Inflammatory macrophage treated with lipopolysaccharide for 4 hours (primary cell): ENCODE measurements at places on chromosomes 11 and 22.

DNA sequence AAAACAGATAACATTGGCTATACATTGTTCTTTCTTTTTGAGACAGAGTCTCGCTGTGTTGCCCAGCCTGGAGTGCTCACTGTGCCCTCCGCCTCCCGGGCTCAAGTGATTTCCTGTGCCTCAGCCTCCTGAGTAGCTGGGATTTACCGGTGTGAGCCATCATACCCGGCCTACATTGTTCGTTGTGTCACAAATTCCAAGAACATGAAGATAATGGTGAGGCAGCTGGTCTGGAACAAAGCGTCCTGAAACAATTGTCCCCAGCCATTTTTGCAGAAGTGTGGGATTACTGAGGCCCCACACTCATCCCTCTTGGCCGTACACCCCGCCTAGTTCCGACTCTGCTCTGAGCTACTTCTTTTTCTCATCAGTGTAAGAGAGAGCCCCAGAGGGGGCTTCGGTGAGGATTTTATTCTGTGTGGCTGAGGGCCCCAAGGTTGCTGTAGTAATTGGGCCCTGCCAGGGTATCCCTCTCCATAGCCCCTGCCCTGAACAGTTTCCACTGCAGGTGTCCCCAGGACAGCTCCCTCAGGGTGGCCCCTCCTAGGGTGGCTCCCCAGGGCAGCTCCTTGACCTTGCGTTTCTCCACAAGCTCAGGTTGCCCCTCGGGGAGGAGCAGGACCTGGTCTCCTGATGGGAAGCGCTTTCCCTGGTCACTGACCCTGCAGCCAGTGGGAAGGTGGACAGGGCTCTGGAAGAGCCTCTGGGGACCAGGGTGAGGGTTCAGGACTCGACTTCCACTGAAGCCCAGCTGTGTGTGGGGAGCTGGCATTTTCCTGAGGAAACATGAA is 13.1 kb upstream of the ARSA start:
- no peak for DNase-seq

GRCh38 chr11:69003301-69003865 is 9.7 kb downstream of the MRGPRF start:
- DNase-seq: no peak

DNA sequence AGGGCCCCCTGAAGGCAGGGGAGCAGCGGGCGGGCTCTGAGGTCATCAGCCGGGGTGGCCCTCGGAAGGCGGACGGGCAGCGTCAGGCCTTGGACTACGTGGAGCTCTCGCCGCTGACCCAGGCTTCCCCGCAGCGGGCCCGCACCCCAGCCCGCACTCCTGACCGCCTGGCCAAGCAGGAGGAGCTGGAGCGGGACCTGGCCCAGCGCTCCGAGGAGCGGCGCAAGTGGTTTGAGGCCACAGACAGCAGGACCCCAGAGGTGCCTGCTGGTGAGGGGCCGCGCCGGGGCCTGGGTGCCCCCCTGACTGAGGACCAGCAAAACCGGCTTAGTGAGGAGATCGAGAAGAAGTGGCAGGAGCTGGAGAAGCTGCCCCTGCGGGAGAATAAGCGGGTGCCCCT is 50.1 kb upstream of the GCAT start:
- no peak for DNase-seq

GRCh38 chr11:58625086-58625485 is 2.6 kb downstream of the CNTF start:
- no peak for DNase-seq

GRCh38 chr11:107679255-107680024 is 32.4 kb downstream of the SLN start:
- DNase-seq: peak; percentile 33
